ENCODE measurements at places on chromosomes 2 and 18.
A peak's percentile ranks its signal among the peaks of the same experiment; 100 is the strongest.

GRCh38 chr18:28767201-28767600, 590.3 kb upstream of the CDH2 start:
- DNase-seq = peak; percentile 9

- DNase-seq = peak; percentile 74
Observed at GRCh38 chr2:74502720-74503505, 3.5 kb upstream of the LBX2 start.

DNA sequence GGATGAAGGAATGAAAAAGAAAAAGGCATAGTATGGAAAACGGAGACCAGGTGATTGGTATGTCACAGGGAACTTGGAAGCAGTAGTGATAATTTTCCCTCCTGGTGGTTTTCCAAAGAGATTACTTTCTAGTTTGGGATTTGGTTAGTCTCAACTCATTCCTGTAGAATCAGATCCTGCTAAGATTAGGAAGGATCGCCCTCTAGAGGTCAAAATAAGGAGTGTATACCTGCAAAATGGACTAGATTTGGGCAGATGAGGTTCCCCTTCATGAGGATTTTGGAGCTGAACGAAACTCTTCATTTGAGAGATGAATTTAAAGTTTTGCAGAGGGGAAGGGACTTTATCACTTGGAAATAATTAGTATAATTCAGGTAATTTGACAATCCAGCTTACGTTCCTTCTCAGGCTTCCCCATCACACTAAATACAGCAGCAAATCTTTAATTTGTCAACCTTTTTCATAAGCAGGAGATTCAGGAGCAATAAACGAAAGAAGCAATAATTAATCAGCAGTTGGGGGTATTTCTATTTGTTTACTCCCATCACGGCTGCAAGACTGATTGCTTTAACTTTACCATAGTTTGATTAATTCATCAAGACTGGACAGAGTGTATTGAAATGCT, 65.2 kb downstream of the CCDC195 start:
- DNase-seq = peak; percentile 55

GRCh38 chr18:51290860-51291259, 93.4 kb upstream of the MEX3C start:
- no peak for DNase-seq

DNA sequence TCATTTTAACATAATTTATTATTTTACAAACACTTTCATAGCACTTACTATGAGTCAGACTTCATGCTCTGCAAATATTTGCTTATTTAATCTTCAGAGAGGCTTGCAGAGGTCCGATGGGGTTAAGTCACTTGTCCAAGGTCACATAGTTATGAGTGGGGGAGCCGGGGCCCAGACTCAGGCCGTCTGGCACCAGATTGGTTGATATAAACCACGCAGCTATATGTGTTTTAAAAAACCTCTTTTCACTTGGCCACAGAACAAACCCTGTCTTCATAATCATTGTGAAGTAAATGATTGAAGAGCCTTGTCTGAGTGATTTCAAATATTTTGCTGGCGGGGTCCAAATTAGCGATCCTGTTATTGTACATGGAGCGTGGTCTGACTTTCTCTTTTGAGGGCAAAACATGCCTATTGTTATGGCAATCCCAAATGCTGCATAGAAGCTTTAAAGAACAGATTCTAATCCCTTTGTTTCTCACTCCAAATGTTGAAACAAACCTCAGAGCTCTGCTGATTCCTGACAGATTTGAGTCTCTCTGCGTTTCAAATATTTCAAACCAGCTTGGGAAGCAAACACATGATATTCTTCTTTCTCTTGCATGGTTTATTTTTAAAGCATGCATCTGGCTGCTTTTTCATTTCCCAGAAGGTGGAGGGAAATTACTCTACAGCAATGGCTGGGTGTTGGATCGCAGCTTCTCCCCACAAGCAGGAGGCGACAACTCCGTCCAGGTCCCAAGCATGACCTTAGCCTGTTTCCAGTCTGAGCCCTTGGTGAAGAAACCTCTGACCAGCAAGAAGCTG, 142.4 kb downstream of the DDX1 start:
- no peak for DNase-seq

- DNase-seq = no peak
Observed at GRCh38 chr2:15613736-15614429, 22.2 kb downstream of the DDX1 start.

DNA sequence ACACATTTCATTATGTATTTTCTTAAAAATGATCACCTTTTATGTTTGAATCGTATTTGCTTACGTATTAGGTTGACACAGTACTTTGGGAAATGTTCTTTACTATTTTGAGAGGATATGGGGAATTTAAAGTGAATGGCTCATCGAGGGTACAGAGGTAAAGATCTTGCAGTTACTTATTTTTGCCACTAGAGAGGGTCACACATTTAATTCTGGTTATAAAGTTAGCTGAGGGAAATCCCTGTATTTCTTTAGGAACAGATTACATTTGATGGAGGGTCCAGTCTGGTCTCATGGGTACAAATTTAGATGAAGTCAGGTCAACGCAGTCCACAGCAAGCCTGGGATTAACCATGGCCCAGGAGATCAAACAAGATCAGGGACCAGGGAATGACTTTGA, 24.5 kb downstream of the DYNC2LI1 start:
- no peak for DNase-seq

GRCh38 chr2:109715313-109715805, 78.7 kb upstream of the RGPD5 start:
- DNase-seq = peak; percentile 54

DNA sequence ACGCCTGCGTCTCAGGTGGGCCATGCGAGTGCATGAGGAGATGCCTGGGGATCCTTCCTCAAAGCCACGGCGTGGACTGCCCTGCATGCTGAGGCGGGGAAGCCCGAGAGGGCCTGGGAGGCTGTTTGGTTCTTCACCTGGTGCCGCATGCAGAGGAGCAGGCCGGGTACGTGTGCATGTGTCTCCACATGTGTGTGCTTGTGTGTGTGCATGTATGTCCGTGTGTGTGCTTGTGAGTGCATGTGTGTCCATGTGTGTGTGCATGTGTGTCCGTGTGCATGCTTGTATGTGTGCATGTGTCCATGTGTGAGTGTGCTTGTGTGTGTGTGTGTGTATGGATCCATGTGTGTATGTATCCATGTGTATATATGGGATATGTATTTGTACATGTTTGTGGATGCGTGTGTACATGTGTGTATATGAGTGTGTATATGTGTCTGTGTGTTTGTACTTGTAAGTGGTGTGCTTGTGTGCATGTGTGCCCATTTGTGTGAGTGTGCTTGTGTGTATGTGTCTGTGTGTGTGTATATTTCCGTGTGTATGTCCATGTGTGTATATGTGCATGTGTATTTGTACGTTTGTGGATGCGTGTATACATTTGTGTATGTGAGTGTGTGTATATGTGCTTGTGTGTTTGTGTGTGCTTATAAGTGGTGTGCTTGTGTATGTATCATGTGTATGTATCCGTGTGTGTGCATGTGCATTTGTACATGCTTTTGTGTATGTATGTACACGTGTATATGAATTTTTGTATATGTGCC, 79.0 kb downstream of the PTGR3 start:
- no peak for DNase-seq

DNA sequence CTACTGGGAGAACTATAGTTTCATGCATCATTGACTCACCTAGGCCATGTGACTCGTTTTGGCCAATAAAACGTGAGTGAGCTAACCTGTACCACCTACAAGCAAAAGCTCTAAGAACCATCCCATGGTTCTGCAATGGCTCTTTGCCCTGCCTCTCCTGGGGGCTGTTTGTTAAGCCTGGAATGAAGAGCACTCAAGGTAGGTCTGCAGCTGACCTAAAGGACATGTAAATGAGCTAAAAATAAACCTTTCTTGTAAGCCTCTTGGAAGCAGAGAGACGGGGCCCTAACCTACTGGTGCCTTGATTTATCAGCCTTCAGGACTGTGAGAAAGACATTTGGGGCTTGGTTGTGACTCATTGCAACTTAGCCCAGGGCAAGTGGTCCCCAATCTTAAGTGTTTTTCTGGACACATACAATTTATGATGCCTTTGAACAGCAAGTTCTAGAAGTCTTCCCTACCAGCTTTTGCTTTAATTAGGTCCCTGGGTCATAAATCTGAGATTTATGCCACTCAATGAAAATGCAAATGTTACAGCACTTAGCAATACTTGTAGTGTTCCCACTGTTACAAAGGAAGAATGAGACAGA, 107.4 kb downstream of the OSBPL6 start:
- DNase-seq = no peak

DNA sequence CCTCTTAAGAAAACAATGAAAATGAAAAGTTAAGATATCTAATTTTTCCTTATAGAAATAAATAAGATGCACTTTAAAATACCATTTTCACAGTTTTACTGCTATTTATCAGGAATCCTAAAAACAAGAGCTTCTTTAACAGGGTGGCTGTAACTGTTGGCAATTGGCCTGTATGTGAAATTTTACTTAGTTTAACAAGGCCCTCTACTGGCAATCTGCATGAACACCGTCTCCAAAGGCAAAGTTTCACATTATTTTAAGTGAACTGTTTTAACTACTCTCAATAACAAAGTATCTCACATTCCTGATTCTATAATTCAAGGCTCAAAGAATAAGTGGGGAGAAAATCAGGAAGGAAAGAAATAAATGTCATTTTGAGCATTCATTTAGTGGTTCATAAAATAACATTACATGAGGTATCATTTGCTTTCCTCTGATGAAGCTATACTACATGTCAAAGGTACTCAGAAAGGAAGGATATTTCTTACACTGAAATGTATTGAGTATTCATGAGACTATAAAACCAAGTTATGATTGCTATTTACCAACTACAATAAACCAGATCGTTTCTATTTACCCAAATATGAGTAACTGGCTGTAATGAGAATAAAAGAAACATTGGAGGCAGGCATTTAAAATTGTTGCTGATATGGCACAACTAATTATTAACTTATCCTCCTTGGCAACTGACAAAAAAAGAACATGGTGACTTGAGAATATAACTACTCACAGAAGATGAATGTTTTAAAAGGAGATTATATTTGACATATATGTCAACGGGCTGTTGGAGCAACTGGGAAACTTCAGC, 7.0 kb downstream of the NCKAP5 start:
- DNase-seq = peak; percentile 40

DNA sequence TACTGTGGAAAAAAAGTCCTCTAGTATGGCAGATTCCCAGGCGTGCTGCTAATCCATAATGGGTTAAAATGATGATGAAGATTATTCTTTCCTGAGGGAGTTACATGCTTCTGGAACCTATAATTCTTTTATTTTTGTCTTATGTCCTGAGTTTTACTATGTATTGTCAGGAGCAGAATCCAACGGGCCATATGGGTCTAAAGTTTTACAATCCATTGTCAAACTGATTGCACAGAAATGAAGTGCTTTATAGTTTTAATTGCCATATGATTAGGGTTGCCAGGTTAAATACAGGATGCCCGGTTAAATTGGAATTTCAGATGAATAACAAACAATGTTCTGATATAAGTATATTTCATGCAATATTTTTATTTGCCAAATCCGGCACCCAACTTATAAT, 100.9 kb upstream of the MAP3K20 start:
- no peak for DNase-seq

GRCh38 chr2:5076599-5076998, 615.6 kb upstream of the SOX11 start:
- no peak for DNase-seq

DNA sequence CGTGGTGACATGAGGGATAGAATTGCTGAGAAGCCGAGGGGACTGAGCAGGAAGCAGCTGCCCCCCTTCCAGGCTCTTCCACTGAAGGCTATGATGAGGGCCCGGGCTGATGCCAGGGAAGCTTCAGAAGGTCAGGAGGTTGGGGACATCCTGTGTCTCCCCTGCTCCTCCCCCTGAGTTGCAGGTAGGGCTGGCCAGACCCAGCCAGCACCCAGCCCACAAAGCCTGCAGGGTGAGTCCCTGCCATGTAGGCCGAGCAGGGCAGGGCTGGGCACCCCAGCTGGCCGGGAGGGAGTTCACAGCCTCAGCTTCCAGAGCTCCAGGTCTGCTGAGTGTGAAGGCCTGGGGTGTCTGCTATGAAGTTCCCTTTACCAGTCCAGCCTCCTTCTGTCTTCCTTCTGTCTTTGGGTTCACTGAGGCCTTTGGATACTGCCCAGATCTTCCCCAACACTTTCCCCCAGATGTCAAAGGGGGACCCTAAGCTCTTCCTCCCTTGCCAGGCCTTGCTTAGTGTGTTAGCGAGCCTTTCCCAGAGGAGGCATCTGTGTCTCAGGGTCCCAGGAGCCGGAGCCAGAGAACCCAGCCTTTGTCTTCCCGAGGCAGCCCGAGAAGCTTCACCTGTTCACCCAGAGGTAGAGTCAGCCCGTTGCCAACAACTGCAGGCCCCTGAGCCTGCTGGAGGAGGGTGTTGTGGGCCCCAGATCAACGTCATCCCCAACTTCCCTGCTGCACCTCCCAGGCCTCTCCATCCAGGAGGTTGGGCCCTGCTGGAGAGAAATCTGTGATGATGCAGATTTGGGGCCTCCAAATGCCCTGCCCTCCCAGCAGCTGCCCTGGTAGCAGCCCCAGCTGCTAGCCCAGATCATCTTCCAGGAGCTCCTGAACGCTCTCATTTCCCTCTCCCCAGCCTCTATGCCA, 3.6 kb upstream of the NCL start:
- no peak for DNase-seq

Measured in HT1080 (cell line).